ENCODE measurements at places on chromosomes 12 and 14. TPM values are rescaled to one million over a fixed set of nuclear protein-coding genes. Genes with fewer than 3 reads are reported as not detected.
A peak's percentile ranks its signal among the peaks of the same experiment; 100 is the strongest.

The BMP4 gene
- total RNA-seq: not detected

The ANKRD33 gene
- not detected for total RNA-seq

The SLC5A8 gene
- total RNA-seq: not detected

The TRIM9 gene
- total RNA-seq: 0.07 TPM

The PUS1 gene
- 23.6 TPM for total RNA-seq

The JAG2 gene
- total RNA-seq: 1.2 TPM

DNA sequence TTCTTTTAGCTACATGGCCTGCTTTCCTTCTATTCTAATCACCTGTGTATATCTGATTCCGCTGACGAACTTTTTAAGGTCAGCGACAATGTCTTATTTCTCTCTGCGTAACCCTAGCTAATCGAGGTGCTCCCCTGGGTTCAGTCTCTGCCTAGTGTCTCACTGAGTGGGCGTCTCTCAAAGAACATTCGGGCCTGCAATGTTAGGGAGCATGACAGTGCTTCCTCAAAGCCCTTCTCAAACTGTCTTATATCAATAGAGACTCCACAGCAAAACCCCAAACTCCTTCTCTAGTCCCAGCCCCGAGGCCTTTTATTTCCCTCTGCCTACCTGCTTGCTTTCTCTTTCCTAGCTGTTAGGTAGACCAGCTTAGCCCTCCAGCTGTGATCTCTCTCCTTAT lies 13.7 kb upstream of the RPS6KL1 start:
- no peak overlapping the region for H3K4me3 ChIP-seq
- no peak for DNase-seq
- H3K36me3 ChIP-seq: no peaks in the 10 kb centered on the region
- peaks cover 6% of the 10 kb centered on the region for H3K27me3 ChIP-seq

DNA sequence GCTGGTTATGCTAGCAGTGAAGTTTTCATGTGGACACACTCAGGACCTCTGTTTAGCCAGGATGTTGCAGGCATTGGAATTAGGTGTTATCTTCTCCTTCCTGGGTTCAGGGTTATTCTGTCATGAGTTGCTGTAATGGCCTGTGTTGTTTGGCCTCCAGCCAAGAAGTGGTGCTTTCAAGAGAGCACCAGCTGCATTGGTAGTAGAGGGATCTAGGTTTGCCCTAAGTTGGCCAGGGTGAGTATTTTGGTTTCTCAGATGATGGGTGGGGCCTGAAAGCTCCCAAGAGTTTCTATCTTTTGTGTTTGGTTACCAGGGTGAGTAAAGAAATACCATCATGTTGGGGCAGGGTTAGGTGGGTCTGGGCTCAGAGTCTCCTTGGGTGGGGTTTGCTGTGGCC lies 2.7 kb upstream of the GZMH start:
- H3K36me3 ChIP-seq: no peaks in the 10 kb centered on the region
- DNase-seq: no peak
- no peaks in the 10 kb centered on the region for H3K27me3 ChIP-seq
- H3K4me1 ChIP-seq: peaks cover 5% of the 10 kb centered on the region
- H3K4me3 ChIP-seq: no peak overlapping the region

DNA sequence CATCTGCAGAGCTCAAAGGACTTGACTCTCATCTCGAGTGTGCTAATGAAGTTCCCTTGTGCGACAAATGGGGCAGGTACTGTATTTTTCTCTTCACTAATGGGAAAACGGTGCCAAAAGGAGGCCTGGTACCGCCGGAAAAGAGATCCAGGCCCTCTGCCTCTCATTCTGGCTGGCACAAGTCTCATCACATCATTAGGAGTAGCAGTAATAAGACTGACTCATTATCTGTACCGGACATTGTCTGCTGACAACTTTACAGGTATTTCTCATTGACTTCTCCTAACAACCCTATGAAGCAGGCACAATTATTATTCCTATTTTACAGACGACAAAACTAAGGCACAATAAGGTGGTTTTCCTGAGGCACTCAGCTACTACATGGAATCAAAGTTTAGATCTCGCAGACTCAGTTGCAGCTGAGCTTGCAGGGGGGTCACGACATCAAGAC lies 668 bp downstream of the APPL2 start:
- no peaks in the 10 kb centered on the region for H3K27me3 ChIP-seq
- DNase-seq: no peak
- peaks cover 2% of the 10 kb centered on the region for H3K36me3 ChIP-seq
- H3K4me3 ChIP-seq: peak overlapping the region; percentile 94
- peak overlapping the region; percentile 89 for H3K27ac ChIP-seq
- H3K4me1 ChIP-seq: peaks cover 35% of the 10 kb centered on the region

GRCh38 chr14:76405627-76406026 lies 29.7 kb downstream of the ESRRB start:
- no peaks in the 10 kb centered on the region for H3K36me3 ChIP-seq
- H3K27me3 ChIP-seq: peaks cover 56% of the 10 kb centered on the region
- no peak overlapping the region for H3K4me3 ChIP-seq
- H3K27ac ChIP-seq: no peak overlapping the region
- H3K4me1 ChIP-seq: no peaks in the 10 kb centered on the region

DNA sequence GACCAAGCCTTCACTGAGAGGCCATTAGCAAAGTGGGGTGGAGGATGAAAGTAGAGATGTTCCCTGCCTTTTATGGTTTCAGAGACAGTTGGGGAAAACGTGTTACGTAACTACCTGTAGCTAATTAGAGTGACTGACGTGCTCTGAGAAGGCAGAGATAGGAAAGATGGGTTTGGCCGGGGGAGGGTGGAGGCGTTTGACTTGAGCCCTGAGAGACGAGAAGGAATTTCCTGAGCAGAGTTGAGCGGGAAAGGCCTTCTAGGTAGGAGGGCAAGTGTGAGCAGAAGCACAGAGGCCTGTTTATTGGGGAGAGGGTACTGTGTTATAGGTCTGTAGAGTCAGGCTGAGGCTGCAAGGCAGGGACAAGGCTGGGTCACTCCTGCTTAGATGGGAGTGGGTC lies 8.6 kb downstream of the TUNAR start:
- H3K27me3 ChIP-seq: peaks cover 62% of the 10 kb centered on the region
- DNase-seq: no peak
- H3K4me1 ChIP-seq: peaks cover 2% of the 10 kb centered on the region
- no peak overlapping the region for H3K4me3 ChIP-seq

- H3K27ac ChIP-seq: no peak overlapping the region
- H3K4me3 ChIP-seq: no peak overlapping the region
- peaks cover 2% of the 10 kb centered on the region for H3K36me3 ChIP-seq
Observed at GRCh38 chr12:19206493-19207077, 77.1 kb downstream of the PLEKHA5 start.

- no peaks in the 10 kb centered on the region for H3K4me1 ChIP-seq
- no peaks in the 10 kb centered on the region for H3K27me3 ChIP-seq
- no peaks in the 10 kb centered on the region for H3K36me3 ChIP-seq
- H3K27ac ChIP-seq: no peak overlapping the region
Observed at GRCh38 chr12:66934302-66935062, 255.6 kb upstream of the GRIP1 start.
